ENCODE measurements at places on chromosomes 3 and 15. TPM values are rescaled to one million over a fixed set of nuclear protein-coding genes. Genes with fewer than 3 reads are reported as not detected.

Gene IQCF5
- not detected for total RNA-seq

Gene NPAP1
- not detected for total RNA-seq

Gene GOLGA6B
- not detected for total RNA-seq

Gene C15orf39
- total RNA-seq = 33.9 TPM

Gene FILIP1L
- 0.22 TPM for total RNA-seq

Gene ARRDC4
- 0.28 TPM for total RNA-seq

Gene STRC
- total RNA-seq = 0.07 TPM
